ENCODE measurements at places on chromosomes 5 and 9.

- no peak for DNase-seq
Measured at GRCh38 chr9:132630811-132631210, 39.0 kb downstream of the DDX31 start.

DNA sequence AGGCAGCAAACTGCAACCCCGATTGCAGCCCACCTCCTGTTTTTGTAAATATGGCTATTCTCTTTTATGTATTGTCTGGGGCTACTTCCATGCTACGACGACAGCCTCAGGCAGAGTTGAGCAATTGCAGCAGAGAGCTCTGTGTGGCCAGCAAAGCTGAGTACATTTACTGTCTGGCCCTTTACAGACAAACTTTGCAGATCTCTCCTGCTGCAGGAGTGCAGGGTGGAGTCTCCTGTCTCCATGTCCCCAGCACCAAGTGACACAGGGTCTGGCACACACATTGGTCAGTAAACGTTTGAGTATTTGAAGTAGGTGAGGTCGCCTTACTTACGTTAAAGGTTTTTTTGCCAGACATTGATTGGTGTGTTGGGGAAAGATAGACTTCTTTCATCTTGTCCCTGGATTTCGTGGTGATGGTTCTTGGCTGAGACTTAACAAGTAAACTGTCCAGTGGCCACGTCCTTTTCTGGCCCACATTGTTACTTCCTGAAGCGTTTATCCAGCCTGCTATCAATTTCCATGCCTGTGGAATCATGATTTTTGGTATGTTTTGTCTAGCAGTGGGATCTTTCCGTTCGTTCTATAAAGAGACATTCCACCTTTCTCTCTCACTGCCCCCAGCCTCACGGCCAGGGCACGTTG lies 27.2 kb downstream of the PRRC2B start:
- no peak for DNase-seq

- no peak for DNase-seq
Measured at GRCh38 chr9:35415402-35416097, 74.4 kb upstream of the RUSC2 start.

GRCh38 chr9:785997-786396 lies 55.5 kb upstream of the DMRT1 start:
- DNase-seq, result no peak

DNA sequence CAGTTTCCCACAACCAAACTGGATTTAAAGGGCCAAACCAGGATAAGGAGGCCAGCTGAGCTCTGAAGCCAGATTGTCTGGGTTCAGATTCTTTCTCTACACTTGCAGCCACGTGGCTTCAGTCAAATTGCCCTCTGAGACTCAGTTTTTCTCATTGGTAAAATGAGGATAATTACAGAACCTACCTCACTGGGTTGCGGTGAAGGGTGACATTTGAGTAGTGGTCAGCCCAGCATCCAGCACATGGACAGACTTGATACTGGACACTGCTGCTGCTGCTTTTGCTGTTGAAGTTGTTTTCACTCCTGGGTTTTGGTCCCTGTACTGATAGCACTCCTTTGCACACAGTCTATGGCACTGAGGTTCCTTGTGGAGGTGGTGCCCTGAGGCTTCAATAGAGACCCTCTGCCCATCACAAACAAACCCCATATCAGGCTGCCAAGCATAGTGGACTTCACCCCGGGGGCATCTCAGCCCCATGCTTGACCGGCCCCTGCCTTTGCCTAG lies 25.7 kb upstream of the CDKN2AIPNL start:
- DNase-seq, result no peak

- DNase-seq, result no peak
Measured at GRCh38 chr5:31987985-31988710, 186.0 kb downstream of the GOLPH3 start.

- DNase-seq, result no peak
Measured at GRCh38 chr9:120107138-120107537, 472.8 kb downstream of the CDK5RAP2 start.

All from activated CD8-positive, alpha-beta memory T cell treated with anti-CD3 and anti-CD28 coated beads for 1 hour (primary cell).